ENCODE measurements at places on chromosomes 11 and 22.

- DNase-seq, result no peak
Measured at GRCh38 chr22:39965748-39966147, 5.6 kb downstream of the TMA7B start.

- peak; percentile 61 for DNase-seq
Measured at GRCh38 chr11:38952698-38953097, 2354.7 kb upstream of the RAG2 start.

DNA sequence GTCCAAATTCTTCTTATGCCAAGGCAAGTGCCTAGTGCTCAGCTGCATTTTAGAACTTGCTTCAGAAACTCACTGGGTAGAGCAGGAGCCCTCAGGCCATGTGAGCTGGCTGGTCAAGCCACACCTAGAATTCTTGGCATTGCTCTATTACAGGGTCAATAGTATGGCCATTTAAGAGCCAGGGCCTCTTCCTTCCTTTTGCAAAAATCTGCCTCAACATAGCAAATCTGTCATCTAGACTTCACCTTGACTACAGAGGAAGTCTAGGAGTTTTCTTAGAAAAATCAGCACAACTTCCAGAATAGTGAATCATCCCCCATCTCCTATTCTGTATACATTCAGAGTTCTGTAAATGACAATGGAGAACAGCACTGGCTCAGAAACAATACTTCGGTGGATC, 112.0 kb upstream of the TTC12 start:
- DNase-seq, result no peak

- no peak for DNase-seq
Measured at GRCh38 chr11:117717485-117718314, 79.3 kb downstream of the DSCAML1 start.

DNA sequence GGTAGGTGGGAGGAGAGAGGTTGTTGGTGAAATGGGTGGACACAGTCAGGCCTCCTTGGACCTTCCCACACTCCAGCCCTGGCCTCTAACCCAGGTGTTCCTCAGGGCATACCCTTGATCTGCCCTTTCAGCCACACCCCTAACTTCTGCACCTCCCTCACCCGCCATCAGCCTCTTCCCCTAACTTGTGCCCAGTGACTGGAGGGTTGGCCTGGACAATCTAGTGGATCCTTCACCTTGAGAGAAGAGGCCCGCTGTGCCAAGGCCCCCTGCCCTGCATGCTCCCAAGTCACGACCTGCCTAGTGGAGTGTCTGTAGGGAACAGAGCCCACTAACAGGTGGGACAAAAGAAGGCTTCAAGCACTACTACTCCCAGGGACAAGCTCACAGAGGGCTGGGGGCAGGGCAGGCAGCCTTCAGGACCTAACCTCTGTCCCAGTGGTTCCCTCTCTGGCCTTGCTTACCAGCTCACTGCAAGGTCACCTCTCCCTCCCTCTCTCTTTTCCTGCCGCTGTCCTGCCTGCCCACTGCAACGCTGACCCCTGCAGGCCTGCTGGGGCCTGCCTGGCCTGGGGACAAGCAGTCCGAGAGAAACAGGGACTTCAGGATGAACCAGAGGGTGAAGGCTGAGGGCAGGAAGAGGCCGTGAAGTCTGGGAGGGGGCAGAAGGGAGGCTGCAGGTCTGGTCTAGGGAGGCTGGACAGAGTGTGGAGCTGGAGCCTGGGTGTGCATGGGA, 3.3 kb downstream of the SYT7 start:
- no peak for DNase-seq

DNA sequence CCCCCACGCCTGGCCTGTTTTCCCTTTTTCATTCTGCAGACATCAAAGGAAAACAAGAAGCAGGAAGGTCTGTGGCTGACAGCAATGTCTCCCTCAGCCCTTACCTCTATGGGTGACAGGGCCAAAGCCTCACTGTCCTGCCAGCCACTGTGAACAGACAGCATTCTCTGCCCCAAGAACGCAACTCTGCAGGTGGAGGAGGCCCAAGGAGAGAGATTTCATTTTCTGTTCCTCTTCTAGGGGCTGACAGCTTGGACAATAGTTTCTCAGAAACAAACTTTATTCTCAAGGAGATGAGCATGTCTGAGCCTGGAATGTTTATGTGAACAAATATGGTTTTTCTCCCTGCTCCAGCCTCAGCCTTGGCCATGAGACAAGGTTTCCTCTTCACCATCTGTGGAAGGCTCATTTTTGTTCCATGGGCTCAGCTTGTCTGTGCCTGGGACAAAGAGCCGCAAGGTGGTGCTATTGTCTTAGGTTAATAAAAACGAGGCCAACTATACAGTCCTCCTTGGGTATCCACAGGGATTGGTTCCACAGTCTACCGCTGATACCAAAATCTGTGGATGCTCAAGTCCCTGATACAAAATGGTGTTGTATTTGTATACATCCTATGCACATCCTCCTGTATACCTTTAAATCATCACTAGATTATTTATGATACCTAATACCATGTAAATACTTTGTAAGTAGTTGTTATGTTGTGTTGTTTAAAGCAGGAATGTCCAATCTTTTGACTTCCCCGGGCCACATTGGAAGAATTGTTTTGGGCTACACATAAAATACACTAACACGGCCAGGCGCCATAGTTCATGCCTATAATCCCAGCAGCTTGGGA, 5.8 kb downstream of the PIWIL3 start:
- DNase-seq, result peak; percentile 7

DNA sequence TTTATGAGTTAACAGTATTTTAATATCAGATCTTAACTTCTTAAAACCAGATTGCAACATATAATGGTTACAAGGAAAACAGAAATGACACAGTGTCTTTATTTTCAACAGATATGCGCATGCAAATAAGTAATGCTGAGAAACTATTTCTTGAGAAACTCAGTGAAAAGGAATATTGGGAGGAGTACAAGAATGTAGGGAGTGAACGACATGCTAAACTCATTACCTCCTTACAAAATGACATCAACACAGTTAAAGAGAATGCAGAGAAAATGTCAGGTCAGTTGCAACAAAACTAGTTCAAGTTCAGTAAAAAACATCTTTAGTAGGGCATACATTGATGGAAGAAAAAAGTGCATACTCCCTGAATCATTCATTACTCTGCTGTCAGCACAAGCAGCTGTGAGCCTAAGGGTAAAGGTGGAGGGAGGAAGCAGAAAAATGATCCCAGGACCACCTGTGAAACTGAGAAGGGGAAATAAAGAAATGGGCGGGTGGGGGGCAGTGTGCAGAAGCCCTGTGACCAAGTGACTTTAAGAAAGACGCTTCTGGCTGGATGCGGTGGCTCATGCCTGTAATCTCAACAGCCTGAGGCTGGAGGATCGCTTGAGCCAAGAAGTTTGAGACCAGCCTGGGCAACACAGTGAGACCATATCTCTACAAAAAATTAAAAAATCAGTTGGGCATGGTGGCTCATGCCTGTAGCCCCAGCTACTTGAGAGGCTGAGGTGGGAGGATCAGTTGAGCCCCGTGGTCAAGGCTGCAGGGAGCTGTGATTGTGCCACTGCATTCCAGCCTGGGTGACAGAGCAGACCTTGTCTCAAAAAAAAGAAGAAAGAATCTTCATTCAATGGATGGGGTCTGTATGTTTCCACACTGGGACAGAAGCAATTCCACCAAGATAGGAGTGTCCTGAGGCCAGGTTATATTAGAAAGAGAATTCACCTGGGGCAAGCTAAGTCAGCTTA, 31.2 kb downstream of the CCDC83 start:
- DNase-seq, result no peak

GRCh38 chr22:31604137-31604705, 57.8 kb downstream of the PISD start:
- no peak for DNase-seq

DNA sequence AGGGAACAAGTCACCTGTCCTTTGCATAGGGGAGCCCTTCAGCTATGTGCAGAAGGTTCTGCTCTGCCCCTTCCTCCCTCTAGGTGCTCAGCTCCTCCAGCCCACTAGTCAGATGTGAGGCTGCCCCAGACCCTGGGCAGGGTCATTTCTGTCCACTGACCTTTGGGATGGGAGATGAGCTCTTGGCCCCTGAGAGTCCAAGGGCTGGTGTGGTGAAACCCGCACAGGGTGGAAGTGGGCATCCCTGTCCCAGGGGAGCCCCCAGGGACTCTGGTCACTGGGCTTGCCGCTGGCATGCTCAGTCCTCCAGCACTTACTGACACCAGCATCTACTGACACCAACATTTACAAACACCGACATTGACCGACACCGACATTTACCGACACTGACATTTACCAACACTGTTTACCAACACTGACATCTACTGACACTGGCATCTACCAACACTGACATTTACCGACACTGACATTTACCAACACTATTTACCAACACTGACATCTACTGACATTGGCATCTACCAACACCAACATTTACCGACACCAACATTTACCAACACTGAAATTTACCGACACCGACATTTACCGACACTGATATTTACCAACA, 71.9 kb upstream of the PPP6R3 start:
- no peak for DNase-seq

- no peak for DNase-seq
Measured at GRCh38 chr11:33529461-33529860, 171.2 kb downstream of the C11orf91 start.

DNA sequence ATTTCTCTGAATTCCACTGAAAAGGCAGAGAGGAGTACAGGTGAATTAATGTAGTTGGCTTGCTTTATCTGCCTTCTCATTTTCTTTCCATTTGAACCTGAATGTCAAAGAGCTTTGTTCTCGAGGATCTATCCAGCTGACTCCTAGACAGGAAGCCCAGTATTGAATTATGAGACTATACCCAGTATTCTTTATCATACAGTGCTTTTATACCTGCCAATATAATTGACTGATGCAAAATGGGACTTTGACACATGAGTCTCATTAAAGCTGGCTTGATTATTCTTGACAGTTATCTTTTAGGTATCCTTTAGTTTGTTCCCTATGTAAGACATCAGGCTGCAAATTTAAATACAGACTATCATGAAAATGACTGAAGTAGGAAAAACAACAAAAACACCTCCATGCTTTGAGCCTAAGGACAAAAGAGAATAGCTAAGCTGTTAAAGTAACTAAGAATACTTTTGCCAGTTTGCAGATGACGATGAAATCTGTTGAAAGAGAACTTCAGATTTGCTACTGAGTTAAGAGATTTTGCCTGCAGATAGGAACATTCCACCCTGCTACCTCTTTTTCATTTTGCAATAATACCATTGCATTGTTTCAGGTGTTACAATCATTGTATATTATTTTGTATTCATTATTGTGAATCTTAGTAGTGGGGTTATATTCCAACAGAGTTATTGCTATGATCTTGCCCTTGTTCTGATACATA, 117.1 kb downstream of the ENTHD1 start:
- DNase-seq, result no peak
